ENCODE measurements at places on chromosomes 12 and 14. TPM values are rescaled to one million over a fixed set of nuclear protein-coding genes. Genes with fewer than 3 reads are reported as not detected.

HOXC13 gene
- 16.7 TPM for total RNA-seq

DNA sequence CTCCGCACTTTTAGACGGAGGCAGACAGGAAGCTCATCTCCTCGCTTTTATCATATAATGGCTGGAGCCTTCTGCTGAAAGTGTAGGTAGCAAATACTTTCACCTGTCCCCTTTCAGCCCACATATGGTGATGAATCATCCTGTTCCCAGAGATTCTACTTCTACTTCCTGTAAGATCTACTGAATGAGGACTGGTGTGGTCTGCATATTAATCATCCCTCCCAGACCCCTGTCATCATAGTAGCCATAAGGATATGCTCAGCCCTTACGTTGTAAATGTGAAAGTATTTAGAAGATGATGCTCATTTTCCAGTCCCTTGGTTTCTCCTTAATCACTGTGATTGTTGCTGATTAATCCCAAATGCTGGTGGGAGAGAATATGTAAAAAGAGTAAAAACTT, 268.2 kb upstream of the GRIP1 start:
- no peak for DNase-seq
- no peaks in the 10 kb centered on the region for H3K4me1 ChIP-seq
- H3K27ac ChIP-seq = no peak overlapping the region
- no peaks in the 10 kb centered on the region for H3K27me3 ChIP-seq
- no peaks in the 10 kb centered on the region for H3K36me3 ChIP-seq

DNA sequence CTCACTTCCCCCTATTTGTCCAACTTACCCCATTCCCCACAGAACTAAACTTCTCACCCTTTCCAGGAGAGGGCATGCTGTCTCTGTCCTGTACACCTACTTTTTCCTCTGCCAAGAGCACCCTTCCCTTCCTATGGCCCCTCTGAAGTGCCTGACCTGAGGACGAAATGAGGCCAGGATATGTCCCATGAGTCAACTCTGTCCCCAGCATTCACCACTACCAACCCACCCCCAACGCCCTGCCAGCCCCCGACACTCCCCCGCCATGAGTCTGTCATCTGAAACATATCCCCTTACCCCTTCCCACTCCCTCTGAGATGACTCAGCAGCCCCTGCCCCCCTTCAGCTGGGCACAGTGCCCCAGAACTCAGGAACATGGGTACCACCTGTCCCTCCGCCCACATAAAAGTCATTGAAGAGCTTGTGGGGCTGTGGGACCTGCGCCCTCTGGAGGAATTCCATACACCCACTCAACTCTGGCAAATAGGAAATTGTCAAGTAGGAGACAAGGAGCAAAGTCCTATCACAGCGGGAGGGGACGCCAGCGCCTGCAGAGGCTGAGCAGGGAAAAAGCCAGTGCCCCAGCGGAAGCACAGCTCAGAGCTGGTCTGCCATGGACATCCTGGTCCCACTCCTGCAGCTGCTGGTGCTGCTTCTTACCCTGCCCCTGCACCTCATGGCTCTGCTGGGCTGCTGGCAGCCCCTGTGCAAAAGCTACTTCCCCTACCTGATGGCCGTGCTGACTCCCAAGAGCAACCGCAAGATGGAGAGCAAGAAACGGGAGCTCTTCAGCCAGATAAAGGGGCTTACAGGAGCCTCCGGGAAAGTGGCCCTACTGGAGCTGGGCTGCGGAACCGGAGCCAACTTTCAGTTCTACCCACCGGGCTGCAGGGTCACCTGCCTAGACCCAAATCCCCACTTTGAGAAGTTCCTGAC, 26.3 kb downstream of the ITGA7 start:
- H3K36me3 ChIP-seq = no peaks in the 10 kb centered on the region
- H3K4me3 ChIP-seq = no peak overlapping the region
- peaks cover 12% of the 10 kb centered on the region for H3K27me3 ChIP-seq
- H3K4me1 ChIP-seq = peaks cover 9% of the 10 kb centered on the region
- DNase-seq = no peak

MAP1LC3B2 gene
- total RNA-seq = 3.5 TPM

DNA sequence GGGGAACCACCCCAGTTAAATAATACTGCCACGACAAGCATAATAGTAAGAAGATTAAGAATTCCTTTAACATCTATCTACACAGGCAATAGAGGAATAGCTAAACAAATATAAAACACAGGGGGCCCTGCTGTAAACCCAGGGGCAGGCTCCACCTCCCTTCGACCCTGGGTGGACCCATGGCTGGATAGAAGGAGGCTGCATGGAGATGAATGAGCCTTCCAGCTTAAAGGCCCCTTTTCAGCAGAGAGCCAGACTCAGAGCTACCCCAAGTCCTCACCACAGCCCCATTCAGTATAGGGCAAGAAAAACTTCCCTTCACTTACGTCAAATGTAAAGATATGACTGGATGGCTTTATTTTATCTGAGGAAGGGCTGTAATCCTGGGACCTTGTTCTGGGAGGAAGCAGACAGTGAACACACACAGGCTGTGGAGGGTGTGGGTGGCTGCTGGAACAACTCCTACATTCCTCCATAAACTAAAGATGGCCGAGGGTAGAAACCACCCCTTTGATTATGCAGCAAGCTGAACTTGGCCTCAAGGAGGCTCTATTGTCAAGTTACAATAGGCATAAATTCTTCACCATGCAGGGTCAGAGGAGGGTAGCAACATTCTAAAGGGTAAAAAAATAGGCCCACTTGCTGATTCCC, 30.4 kb downstream of the NUAK1 start:
- no peaks in the 10 kb centered on the region for H3K36me3 ChIP-seq
- DNase-seq = no peak
- no peaks in the 10 kb centered on the region for H3K27me3 ChIP-seq
- H3K4me1 ChIP-seq = peaks cover 71% of the 10 kb centered on the region
- peak overlapping the region; percentile 67 for H3K27ac ChIP-seq

DNA sequence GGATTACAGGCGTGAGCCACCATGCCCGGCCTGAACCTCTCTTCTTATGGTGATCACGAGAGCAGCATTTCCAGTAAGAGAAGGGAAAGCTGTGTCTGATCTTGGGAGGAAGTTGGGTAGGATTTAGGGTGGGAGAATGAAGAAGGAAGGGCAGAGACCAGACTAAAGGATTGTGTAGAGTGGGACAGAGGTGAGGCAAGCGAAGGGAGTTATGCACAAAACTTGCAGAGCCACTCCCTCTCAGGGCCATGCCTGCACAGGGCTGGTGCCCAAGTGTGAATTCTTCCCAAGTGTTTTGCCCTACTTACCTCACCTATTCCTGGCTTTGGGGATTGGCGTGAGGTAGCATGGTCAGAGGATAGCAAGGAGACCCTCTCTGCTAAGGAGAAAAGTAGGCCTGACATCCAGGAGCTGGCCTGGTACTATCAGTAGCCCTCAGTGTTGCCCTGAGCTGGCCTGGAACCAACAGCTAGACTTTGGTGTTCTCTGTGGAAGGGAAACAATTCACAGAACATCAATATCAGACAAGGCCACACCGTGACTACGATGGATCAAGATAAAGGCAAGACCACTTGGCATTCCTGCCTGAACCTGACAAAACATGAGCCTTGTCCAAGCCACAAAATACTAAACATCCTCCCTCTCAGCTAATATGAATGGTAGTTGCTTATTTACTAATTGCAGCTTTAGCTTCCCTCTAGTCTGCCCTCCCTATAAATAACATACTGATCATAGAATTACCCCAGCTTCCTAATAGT, 201.0 kb upstream of the AMIGO2 start:
- DNase-seq = no peak
- peaks cover 15% of the 10 kb centered on the region for H3K4me1 ChIP-seq
- no peak overlapping the region for H3K4me3 ChIP-seq
- H3K27ac ChIP-seq = no peak overlapping the region
- no peaks in the 10 kb centered on the region for H3K27me3 ChIP-seq

MAP3K9 gene
- 13.0 TPM for total RNA-seq

GRCh38 chr12:121538699-121539061, 42.1 kb downstream of the KDM2B start:
- H3K4me1 ChIP-seq = peaks cover 36% of the 10 kb centered on the region
- H3K36me3 ChIP-seq = peaks cover 4% of the 10 kb centered on the region
- no peak overlapping the region for H3K27ac ChIP-seq
- no peaks in the 10 kb centered on the region for H3K27me3 ChIP-seq

DNA sequence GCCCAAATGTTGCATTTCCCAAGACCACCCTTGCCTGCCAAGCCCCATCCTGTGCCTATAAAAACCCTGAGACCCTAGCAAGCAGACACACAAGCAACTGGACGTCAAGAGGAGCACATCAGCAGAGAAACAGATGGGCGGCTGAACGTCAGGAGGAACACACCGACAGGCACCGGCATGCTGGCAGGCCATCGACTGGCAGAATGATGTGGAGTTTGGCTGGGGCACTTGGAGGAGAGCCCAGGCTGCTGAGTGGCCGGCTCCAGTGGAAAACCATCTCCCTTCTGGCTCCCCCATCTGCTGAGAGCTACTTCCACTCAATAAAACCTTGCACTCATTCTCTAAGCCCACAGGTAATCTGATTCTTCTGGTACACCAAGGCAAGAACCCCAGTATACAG, 130.1 kb downstream of the SLC41A2 start:
- H3K27ac ChIP-seq = no peak overlapping the region
- H3K4me1 ChIP-seq = no peaks in the 10 kb centered on the region
- H3K27me3 ChIP-seq = no peaks in the 10 kb centered on the region

NGB gene
- not detected for total RNA-seq

- no peaks in the 10 kb centered on the region for H3K27me3 ChIP-seq
- no peak overlapping the region for H3K4me3 ChIP-seq
- no peak overlapping the region for H3K27ac ChIP-seq
- no peaks in the 10 kb centered on the region for H3K4me1 ChIP-seq
Measured at GRCh38 chr12:33180918-33181317, 258.7 kb downstream of the SYT10 start.

GRCh38 chr12:47023311-47023710, 56.1 kb upstream of the PCED1B start:
- H3K27me3 ChIP-seq = peaks cover 3% of the 10 kb centered on the region
- no peaks in the 10 kb centered on the region for H3K36me3 ChIP-seq
- no peak overlapping the region for H3K27ac ChIP-seq
- DNase-seq = no peak

GRCh38 chr12:92156139-92156538, 10.5 kb upstream of the BTG1 start:
- no peak overlapping the region for H3K27ac ChIP-seq
- no peak for DNase-seq
- peaks cover 6% of the 10 kb centered on the region for H3K4me1 ChIP-seq
- no peak overlapping the region for H3K4me3 ChIP-seq
- no peaks in the 10 kb centered on the region for H3K27me3 ChIP-seq

- no peaks in the 10 kb centered on the region for H3K4me1 ChIP-seq
- H3K36me3 ChIP-seq = no peaks in the 10 kb centered on the region
- H3K27me3 ChIP-seq = peaks cover 6% of the 10 kb centered on the region
- no peak overlapping the region for H3K27ac ChIP-seq
- no peak for DNase-seq
Measured at GRCh38 chr14:90115780-90116179, 54.0 kb downstream of the KCNK13 start.

DNA sequence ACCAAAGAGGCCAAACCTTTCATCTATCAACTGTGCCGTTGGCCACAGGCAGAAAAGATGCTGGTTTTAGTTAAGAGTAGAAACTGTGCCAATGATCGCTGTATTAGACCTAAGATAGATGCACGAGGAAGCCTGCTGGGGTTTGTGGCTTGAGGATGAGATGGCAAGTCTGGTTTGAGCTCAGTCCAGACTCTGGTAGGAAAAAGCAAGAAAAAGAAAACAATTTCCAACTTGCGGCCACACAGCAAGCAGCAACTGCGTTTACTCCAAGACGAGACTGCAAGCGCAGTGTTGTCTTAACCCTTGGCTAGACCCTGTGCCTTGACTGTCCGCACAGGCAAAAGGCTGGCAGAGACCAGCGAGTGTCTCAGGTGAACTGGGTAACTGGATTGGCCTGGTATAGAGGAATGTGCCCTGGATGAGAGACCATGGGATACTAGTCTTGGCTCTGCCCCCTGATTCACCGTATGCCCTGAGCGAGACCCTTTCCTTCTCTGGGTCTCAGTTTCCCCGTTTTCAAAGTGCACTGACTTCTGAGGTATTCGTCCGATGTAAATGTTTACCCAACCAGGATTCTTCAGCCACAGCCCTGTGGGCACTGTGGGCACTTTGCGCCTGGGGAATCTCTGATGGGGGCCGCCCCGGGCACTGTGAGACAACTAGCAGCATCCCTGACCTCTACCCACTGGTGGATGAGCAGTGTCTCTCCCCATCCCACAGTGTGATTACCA, 113.4 kb downstream of the DICER1 start:
- peaks cover 14% of the 10 kb centered on the region for H3K27me3 ChIP-seq
- H3K4me1 ChIP-seq = no peaks in the 10 kb centered on the region
- H3K36me3 ChIP-seq = no peaks in the 10 kb centered on the region
- no peak overlapping the region for H3K27ac ChIP-seq
- no peak overlapping the region for H3K4me3 ChIP-seq

DNA sequence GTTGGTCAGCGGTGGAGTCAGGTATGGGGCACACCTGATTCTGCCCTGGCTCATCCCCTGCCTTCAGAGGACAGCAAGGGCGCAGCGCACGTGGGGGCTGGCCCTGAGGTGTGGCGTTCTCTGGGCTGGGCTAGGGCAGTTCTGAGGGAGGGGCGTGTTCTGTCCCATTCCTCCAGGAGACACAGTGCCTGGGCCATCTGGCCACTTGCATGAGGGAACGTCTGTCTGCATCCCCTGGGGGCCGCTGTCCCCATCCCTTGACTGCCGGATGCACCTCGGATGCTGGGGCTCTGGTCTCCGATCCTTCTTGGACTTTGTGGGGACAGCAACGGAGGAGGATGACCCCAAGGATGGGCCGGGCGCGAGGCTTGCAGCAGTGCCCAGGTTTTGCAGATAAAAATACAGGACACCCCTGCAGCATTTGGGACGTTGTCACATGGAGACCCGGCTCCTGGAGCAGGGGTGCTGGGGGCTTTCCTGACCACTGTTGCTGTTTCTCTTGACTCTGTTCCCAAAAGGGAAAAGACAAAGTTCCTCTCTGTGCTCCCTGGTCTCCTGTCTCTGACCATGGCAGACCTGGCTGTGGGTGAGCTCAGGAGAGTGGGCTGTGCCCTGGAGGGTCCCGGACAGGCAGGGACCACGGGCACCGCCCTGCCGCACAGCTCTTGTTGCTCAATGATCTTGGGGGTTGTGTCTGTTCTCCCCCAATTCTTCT, 6.9 kb downstream of the MTA1 start:
- DNase-seq = no peak
- H3K27ac ChIP-seq = no peak overlapping the region
- no peak overlapping the region for H3K4me3 ChIP-seq
- peaks cover 14% of the 10 kb centered on the region for H3K4me1 ChIP-seq
- H3K27me3 ChIP-seq = no peaks in the 10 kb centered on the region

TBX3 gene
- 23.4 TPM for total RNA-seq

CACNA2D4 gene
- 0.56 TPM for total RNA-seq
